ENCODE measurements at places on chromosomes 3 and 15. TPM values are rescaled to one million over a fixed set of nuclear protein-coding genes. Genes with fewer than 3 reads are reported as not detected.

DMXL2 gene
- total RNA-seq = 6.8 TPM

UNC13C gene
- not detected for total RNA-seq

ISLR2 gene
- total RNA-seq = not detected

CPN2 gene
- not detected for total RNA-seq

PRICKLE2 gene
- not detected for total RNA-seq

Measured in activated CD8-positive, alpha-beta T cell treated with anti-CD3 and anti-CD28 coated beads, Interleukin-2, amount 10 ng/mL, durations not matched to agents 7 days and 5 days (primary cell).